Glomerular endothelial cell (primary cell): ENCODE measurements at places on chromosomes 5 and 9. TPM values are rescaled to one million over a fixed set of nuclear protein-coding genes. Genes with fewer than 3 reads are reported as not detected.

Gene ROR2
- total RNA-seq: 0.12 and 0.15 TPM in 2 replicates

Gene ENTPD2
- not detected in 2 replicates for total RNA-seq

Gene NAIP
- 1.8 and 4.6 TPM in 2 replicates for total RNA-seq

Gene SLC25A2
- total RNA-seq: 0.76 TPM in 1 of 2 replicates, not detected in the other

Gene GRM6
- total RNA-seq: not detected in 2 replicates

Gene NME5
- 1.4 and 5.8 TPM in 2 replicates for total RNA-seq
